ENCODE measurements at places on chromosomes 7 and 10.

- peak overlapping the region; percentile 52 for H3K27ac ChIP-seq
- H3K27me3 ChIP-seq, result no peaks in the 10 kb centered on the region
- no peaks in the 10 kb centered on the region for H3K4me1 ChIP-seq
Observed at GRCh38 chr10:85922356-85923129, 444.1 kb downstream of the GRID1 start.

- DNase-seq, result no peak
- H3K4me1 ChIP-seq, result no peaks in the 10 kb centered on the region
- H3K4me3 ChIP-seq, result no peak overlapping the region
- H3K27me3 ChIP-seq, result no peaks in the 10 kb centered on the region
Observed at GRCh38 chr7:36749282-36749960, 25.1 kb upstream of the AOAH start.

DNA sequence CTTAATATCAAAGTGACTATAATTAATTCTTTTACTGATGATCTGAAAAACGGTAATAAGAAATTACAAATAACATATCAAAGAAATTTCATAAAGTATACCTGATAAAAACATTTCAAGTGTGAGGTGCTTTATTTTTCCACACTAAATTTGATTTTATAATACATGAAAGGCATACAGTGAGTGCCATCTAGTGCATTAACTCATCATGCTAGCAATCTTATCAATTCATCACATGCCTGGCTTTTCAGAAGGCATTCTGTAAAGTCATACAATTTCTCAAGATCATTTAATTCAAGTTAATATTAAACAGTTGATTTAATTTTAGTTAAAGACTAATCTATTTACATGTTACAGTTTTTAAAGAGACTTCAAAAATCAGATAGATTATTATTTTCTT lies 1020.9 kb downstream of the GATA3 start:
- H3K27me3 ChIP-seq, result no peaks in the 10 kb centered on the region
- DNase-seq, result no peak
- no peaks in the 10 kb centered on the region for H3K36me3 ChIP-seq
- H3K27ac ChIP-seq, result no peak overlapping the region
- no peak overlapping the region for H3K4me3 ChIP-seq

GRCh38 chr10:59675812-59676211 lies 33.8 kb downstream of the SLC16A9 start:
- no peaks in the 10 kb centered on the region for H3K27me3 ChIP-seq
- no peak for DNase-seq
- H3K4me3 ChIP-seq, result no peak overlapping the region
- H3K27ac ChIP-seq, result peak overlapping the region; percentile 53
- no peaks in the 10 kb centered on the region for H3K4me1 ChIP-seq
- no peaks in the 10 kb centered on the region for H3K36me3 ChIP-seq

- no peaks in the 10 kb centered on the region for H3K36me3 ChIP-seq
- H3K4me1 ChIP-seq, result no peaks in the 10 kb centered on the region
- H3K27ac ChIP-seq, result no peak overlapping the region
- DNase-seq, result no peak
- no peaks in the 10 kb centered on the region for H3K27me3 ChIP-seq
- peak overlapping the region; percentile 53 for H3K4me3 ChIP-seq
Observed at GRCh38 chr10:60733517-60733822, 44.8 kb upstream of the CDK1 start.

Data from uterus (tissue), 4 donors.